Activated T-cell treated with anti-CD3 and anti-CD28 coated beads, Interleukin-2, amount 50 U/mL, for 4 hours (primary cell): ENCODE measurements at places on chromosomes 1 and 21. TPM values are rescaled to one million over a fixed set of nuclear protein-coding genes. Genes with fewer than 3 reads are reported as not detected.

- DNase-seq = no peak
These were observed 161.0 kb upstream of the BEND5 start for GRCh38 chr1:48937732-48938131.

DNA sequence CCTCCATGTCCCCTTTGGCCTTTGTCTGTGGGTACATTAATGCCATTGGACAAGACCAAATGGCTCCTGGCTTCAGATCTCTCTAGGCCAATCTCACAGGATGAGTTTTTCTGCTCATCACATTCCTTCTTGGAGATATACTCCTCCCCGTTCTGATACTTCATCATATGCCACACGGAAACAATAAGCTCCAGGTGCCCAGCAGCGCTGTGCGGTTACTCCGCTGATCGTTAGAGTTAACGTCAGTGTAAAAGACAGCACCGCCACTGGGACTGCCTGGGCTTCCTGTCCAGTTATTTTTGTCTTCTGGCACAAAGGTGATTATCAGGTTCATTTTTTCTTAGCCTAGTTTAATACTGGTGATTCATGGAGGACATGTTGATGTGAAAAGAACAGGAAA is 22.5 kb downstream of the CACHD1 start:
- DNase-seq = no peak

DNA sequence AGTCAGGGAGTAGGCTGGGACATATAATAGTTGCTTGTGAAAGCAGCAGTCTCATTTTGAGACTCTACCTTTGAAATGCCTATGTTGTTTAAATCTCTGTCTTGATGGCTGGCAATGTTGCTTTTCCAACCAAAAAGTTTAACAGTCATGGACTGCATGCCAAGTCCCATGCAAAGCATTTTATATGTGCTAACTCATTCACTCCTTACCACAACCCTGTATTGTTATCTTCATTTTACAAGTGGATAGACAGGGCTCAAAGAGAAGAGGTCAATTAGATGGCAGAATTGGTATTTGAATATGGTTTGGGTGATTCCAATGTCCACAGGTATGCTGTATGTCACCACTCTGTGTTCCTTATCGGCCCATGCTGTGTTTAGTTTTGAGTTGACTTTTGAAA is 331.4 kb upstream of the USP24 start:
- DNase-seq = no peak

DNA sequence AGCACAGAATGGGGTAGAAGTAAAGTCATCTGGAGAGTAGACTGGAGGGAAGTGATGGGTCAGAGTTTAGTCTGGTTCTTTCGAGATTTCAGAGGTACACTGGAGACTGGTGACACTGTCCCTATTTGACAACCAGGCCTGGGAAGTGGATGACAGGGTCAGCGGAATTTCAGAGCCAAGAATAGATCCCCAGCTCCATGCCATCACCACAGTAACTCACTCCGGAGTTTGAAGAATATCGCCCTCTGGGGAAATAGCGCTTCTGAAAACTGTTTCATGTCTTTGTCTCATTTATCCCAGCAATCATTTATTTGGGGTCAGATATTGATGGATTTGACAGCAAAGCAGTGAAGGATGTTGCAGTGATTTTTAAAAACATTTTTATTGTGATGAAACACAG is 7.6 kb upstream of the NFASC start:
- DNase-seq = no peak

GRCh38 chr1:25140073-25140797 is 92.1 kb downstream of the SYF2 start:
- DNase-seq = no peak

Gene SH2D1B
- not detected for total RNA-seq

Gene SERPINC1
- 0.52 TPM for total RNA-seq

DNA sequence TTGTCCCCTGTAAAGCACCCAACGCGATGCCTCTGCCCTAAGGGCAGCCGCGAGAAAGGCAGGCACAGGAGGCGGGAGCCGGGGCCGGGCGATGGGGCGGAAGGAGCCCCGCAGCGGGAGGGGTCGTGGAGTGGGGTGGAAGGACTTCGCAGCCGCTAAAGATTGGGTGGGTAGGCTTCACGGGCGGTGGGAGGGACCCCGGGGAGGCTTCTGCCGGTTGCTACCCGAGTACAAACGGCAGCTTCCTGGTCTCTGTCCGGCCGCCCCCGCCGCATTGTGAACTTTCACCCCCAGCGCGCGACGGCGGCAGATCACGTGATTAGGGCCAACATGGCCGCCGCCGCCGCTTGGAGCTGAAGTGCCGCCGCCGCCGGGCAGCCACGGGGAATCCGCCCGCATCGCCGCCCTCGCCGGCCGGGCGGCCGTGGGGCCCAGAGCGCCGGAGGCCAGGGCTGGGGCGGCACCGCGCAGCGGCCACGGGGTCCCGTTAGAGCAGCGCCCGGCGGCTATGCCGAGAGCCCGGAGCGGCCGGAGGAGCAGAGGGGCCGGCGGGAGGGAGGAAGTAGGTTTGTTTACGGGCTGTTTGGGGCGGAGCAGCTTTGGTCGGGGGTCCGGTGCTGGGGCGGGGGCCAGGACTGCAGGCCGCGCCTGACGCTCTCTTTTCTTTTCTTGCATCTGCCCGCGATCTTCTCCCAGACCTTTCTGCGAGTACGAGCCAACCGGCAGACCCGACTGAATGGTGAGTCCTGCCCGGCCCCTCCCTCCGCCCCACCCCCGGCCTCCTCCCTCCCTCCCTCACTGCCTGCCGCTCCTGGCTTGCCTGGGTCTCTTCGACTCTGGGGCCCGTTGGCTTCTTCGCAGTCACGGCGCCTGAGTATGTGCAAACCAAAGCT is 42.4 kb downstream of the TMEM53 start:
- DNase-seq = peak; percentile 89

- DNase-seq = no peak
These were observed 223.4 kb upstream of the DUSP10 start for GRCh38 chr1:221965252-221965651.

GRCh38 chr1:196951711-196952394 is 8.3 kb downstream of the CFHR2 start:
- DNase-seq = no peak

Gene WDR47
- 14.3 TPM for total RNA-seq

DNA sequence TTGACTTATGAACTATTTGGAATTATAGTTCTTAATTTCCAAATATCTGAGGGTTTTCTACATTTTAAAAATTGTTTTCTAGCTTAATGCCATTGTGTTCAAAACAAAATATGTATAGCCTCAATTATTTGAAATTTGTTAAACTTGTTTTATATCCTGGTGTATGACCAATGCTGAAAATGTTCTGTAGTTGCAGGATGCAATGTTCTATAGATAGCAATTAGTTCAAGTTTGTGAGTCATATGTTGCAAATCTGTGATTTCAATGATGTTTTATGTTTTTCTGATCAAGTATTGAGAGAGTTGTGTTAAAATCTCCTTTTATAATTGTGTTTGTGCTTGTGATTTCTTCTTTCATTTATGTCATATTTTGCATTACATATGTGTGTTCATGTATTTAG is 517.5 kb downstream of the ADGRL2 start:
- DNase-seq = no peak

GRCh38 chr1:11422686-11423085 is 56.3 kb upstream of the DISP3 start:
- DNase-seq = no peak

DNA sequence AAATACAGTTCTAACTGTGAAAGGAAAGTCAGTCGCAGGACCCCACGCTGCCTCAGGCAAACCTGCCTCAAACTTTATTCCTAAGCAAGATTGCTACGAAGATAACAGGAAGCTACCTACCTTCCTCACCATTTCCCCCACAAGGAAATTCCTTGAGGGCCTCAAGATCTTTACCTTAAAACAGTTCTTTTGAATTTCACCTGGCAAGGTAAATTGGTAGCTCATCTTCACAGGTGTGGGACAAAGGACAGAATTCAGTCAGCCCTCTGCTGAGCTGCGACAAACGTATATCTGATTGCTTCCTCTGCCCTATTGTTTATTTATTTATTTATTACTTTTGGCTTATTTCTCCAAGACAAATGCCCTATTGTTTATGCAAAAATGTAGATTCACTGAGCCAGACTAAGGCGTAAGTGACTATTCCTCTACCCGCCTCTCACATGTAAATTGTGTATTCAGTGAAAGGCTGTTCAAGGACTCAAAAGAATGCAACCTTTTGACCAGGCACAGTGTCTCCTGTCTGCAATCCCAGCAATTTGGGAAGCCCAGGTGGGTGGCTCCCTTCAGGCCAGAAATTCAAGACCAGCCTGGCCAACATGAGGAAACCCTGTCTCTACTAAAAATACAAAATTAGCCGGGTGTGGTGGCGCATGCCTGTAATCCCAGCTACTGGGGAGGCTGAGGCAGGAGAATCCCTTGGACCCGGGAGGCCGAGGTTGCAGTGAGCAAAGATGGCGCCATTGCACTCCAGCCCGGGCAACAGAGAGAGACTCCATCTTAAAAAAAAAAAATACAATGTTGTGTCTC is 17.3 kb upstream of the PKNOX1 start:
- DNase-seq = no peak

Gene SDHB
- 179 TPM for total RNA-seq

Gene GPR52
- total RNA-seq = 0.61 TPM

Gene PEX19
- total RNA-seq = 57.9 TPM

DNA sequence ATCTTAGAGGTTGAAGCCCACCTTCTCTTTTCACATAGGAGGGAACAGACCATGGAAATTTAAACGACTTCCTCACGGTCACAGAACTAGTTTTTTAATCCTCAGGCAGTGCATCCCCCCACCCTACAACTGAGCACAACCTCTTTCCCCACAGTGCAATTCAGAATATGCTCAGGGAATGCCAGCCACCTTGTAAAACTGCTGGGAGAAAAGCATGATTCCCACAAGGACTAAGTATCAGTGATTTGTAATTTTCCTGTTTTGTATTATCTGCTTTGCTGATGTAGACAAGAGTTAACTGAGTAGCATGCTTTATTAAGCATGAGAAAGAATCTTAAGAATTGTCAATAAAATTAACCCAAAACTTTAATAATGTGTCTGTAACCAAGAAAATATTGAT is 23.8 kb downstream of the TMEM50A start:
- DNase-seq = no peak

GRCh38 chr21:14977814-14978213 is 87.0 kb downstream of the NRIP1 start:
- no peak for DNase-seq

- no peak for DNase-seq
These were observed 1.3 kb upstream of the ZNF436 start for GRCh38 chr1:23370709-23371584.

DNA sequence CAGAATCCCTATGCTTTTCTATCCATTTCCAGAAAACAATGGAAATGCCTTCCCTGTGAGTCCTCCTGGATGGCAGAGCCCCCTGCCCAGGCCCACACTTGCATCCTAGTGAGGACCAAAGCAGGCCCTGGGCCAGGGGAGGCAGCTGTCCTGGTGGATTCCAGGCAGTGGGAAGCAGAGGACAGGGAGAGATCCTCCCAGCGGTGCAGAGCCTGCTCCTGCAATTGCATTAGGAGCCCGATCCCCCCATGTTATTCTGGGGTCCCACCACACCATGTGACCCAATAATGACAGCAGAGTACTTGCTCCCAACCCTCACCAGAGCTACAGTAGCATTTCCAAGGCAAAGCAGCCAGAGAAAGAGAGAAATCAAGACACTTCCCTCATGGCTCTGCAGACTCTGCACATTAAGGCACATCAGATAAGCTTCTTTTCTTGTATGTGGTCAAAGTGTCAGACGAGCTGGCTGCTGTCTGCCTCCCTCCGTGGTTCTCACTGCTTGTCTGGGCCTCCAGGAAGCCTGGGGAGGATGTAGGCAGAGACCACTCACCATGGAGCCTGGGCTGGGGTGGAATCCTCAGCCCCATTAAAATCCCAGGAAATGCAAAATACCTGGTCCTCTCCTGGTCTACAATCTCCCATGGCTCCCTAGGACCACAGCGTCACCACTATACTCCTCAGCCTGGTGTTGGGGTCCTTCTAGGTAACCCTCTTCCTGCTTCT is 54.9 kb upstream of the RUNX3 start:
- no peak for DNase-seq

DNA sequence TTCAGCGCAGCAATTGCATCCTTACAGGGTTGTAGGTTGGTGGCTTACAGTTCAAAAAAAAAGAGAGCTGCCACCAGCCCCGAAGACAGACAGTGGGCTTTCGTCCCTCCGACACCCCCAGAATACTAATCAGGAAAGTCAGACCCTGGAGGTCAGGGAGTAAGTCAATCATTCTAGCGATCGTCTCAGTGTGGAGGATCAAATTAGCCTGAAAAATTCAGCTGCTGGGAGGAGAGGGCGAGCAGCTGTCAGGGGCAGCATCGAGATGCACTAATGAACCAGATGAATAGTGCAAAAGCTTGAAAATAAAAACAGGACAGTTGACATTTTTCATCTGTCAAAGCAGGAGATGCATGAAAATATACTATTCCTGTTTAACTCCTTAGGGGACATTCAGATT is 138.4 kb downstream of the NEK7 start:
- no peak for DNase-seq

- no peak for DNase-seq
These were observed 173.6 kb downstream of the TGFBR3 start for GRCh38 chr1:91712393-91712792.
